ENCODE measurements at places on chromosomes 4 and X.

DNA sequence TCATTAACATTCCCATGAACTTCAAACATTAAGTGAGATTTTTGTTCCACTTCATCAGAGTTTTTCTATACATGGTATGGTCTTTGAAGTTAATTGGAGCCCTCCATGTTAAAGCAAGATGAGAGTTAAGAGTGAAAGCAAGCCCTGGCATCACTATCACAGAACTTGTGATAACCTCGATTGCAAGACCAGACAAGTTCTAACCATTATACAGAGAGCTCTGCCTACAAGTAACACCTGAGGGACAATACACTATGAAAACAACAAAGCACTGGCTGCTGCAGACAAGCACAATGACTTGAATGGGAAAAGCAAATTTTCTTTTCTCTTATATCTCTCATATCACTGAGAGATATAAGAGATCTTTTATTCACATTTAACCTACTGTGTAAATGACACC lies 126.6 kb upstream of the GYPA start:
- no peak for DNase-seq

- no peak for DNase-seq
Observed at GRCh38 chr4:99817309-99817890, 773 bp downstream of the DAPP1 start.

GRCh38 chrX:141903400-141904155 lies at the start of gene MAGEC1:
Gene MAGEC1 (plus strand): TSS chrX:141903894. CDS start chrX:141905073, 1,179 bp downstream.
- no peak for DNase-seq

GRCh38 chr4:153131596-153131995 lies 72.6 kb upstream of the TRIM2 start:
- no peak for DNase-seq

DNA sequence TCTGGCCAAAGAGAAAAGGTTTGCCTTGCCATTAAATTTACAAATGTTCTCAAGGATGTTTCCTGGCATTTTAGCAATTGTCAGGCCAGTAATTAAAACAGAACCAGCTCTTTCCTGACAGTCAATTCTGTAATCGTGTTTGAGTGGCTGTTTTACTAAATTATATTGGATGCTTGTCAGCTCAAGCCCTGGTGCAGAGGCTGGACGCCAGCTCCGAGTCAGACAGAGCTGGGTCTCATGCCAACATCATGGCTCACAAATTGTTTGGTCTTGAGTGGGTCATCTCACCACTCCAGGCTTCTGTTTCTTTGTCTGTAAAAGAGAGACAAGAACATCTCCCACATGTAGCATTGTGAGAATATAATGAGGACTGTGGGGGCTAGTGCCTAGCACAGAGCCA lies 190.3 kb upstream of the PSAPL1 start:
- DNase-seq = no peak
